Right cardiac atrium (tissue), 5 donors: ENCODE measurements at places on chromosomes 1 and 21. TPM values are rescaled to one million over a fixed set of nuclear protein-coding genes. Genes with fewer than 3 reads are reported as not detected.

- DNase-seq: no peak
Measured at GRCh38 chr1:26745191-26745590, 42.6 kb upstream of the PIGV start.

GRCh38 chr21:45670731-45671130 lies 27.2 kb downstream of the PCBP3 start:
- no peak for DNase-seq

GRCh38 chr1:17542645-17543044 lies 3.1 kb downstream of the ARHGEF10L start:
- peak; percentile 29 for DNase-seq

DNA sequence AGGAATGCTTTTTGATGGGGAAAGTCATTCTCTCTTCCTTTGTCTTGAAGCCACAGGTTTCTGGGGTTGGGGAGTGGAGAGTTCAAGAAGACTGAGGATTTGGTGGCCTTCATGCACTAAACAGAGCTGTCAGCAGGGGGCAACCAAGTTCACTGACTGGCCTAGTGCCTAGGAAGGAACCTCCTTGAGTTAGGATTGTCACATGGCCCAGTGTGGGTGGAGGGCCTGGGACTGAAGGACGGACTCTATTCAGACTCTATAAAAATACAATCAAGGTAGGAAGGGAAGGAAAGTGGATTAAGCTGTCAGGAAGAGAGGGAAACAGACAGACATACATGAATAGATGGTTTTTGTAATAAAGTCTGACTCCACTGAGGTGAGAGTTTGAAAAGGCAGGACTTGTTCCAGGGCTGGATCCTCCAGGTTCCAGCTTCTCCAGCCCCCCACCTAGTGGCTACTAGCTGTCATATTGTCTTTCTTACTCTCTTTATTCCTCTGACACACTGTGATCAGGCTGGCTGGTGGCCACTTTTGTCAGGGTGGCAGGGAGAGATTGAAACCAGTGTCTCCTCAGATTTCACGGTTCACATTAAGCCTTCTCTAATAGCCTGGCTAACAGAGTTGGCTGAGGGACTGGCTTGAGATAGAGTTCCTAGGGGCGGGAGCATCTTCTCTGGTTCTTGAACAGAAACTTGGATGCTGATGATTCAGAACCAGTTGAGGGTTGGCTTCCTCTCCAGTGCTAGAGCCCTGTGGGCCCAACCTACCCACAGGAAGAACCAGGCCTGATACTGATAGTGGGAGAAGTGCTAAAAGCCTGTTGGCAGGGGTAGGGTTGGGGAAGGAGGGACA lies 4.1 kb upstream of the SH3BGRL3 start:
- peak; percentile 91 for DNase-seq

DNA sequence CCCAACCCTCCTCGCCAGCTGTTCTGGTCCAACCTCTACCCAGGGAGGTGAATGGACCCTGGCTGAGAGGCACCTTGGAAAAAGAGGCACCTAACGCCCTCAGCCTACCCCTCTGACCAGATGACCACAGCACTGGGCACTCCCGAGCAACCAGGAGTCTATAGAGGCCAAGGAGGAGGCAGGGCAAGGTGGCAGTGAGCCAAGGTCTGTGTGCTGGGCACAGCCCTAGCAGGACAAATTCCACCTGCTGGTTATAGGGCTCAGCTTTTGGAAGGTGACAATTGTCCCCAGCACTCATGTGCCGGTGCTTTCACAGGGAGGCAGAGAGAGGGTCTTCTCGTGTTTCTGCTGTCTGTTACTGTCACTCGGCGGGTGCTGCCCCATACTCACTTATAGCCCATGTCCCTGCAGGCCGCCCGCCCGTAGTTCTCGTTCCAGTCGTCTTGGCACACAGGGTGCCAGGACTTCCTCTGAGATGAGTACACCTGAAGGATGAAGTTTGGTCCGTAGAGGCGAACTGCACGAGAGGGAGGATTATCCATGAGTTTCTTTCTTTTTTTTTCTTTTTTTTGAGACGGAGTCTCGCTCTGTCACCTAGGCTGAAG lies 27.8 kb downstream of the TMPRSS2 start:
- DNase-seq: no peak

DNA sequence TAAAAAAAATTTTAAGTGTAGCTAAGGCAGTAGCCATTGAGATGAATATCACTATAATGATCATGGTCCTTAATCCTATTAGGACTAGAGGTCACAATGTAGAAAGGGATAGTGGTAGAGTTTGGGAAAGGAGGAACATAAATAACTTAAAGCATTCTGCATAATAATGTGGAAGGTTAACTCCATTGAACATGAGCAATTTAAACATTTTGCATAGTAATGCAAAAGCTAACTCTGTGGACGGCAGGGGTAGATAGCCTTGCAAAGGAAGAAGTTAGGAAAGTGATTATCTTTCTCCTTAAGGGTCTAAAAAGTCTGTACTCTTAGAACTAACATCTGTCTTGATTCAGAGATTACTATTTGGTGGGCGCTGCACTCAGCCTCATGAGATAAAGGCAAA lies 39.0 kb upstream of the DENND1B start:
- DNase-seq: no peak

DNA sequence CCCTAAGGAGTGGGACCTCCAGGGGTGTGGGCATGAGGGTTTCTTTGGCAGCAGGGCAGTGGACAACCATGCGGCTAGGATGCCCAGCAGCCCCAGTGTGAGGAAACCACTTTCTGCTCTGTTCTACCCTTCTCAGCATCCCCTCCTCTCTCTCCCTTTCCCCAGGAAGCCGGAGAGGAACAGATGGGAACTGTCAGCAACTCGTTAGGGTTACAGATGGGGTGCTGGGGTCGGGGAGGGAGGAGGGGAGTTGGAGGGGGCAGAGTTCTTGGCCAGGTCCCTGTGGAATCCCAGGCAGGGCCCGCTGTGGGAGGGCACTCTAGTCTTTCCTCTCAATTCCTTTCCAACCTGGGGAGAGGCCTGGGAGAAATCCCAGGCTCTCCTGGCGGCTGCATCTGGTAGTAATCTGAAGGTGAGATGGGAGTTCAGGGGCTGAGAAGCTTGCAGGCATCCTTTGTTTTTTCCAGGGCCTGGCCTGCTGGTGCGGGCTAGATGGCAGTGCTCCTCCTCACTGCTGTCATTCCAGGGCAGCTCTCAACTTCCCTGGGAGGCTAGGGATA lies 93.9 kb upstream of the CSF3R start:
- DNase-seq: no peak

DNA sequence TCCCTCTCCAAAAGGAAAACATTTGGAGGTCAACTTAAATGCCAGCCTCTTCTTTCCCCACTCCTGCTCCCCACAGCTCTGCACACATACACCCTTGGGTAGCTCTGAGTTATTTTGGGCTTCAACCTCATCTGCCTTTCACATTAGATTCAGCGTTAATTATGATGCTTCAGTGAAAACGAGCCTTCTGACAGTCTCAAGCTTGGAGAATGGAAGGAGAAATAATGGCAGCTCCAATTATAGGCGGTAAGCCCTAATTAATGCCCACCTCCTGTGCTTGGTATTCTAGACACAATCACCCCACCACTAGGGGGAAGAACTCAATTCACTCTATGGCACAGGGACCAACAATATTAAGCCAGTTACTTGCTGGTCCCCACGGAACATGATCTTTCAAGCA lies 397.9 kb downstream of the BRINP2 start:
- no peak for DNase-seq

DNA sequence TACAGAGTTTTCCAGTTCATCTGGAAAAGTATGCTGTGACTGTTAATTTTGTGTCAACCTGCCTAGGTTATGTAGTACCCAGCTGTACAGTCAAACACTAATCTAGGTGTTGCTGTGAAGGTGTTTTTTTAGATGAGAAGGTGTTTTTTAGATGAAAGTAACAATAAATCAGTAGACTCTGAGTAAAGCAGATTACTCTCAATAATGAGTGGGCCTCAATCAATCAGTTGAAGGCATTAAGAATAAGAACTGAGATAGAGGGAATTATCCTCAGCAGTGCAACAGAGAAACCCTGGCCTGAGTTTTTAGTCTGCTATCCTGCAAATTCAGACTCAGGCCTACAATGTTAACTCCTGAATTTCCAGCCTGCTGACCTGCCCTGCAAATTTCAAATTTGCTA lies 33.5 kb downstream of the SCAF4 start:
- DNase-seq: no peak

TIE1 gene
- total RNA-seq: 48.8 TPM

CNTN2 gene
- total RNA-seq: 0.78 TPM

TCHHL1 gene
- not detected for total RNA-seq
